ENCODE measurements at places on chromosomes 6 and 20.

GRCh38 chr6:167672738-167673137 lies 154.0 kb upstream of the AFDN start:
- no peak for DNase-seq

DNA sequence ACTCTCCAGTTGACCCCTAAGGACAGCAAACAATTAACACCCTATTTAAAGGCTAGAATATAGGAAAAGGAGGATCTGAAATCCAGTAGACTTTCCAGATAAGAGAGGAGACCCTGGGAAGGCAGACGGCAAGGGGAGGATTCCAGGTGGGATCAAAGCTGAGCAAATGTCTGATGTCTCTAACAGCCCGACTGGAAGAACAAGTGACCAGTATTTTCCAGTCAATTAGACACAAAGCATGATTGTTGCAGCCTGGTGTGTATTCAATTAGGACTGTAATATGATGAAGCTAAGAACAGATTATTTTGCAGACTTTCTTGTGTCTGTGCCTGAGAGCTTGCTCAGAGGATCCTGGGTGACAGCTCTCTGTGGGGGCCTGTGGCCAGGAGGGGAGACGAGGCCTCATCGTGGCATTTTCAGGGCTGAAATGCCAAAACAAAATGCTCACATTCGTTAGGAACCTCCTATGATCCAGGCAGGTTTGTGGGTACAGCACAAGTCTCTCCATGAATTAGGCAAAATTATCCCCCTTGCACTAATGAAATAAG lies 471.8 kb upstream of the AGPAT4 start:
- no peak for DNase-seq

GRCh38 chr6:122734529-122735395 lies 44.8 kb upstream of the FABP7 start:
- no peak for DNase-seq

DNA sequence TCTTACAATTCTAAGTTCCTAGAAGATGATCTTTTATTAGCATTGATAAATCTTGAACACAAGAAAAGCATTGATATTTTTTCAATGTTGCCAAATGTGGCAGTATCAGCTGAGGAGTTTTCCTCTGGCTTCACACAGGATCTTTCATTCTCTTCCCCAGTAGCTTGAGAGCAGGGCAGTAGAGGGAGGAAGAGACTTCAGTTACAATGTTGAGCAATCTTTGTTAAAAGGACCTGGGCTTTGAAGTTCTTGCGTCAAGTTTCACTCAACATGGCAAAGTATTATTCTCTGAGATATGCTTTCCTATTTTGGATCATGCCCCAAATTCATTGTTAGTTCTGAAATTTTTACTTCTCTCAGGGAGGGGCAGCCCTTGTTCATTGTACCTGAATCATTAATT lies 238.0 kb downstream of the COL12A1 start:
- DNase-seq, result no peak

- DNase-seq, result no peak
Measured at GRCh38 chr6:165637586-165637985, 25.5 kb downstream of the PDE10A start.

GRCh38 chr6:99589290-99589672 lies 17.4 kb upstream of the PRDM13 start:
- no peak for DNase-seq

DNA sequence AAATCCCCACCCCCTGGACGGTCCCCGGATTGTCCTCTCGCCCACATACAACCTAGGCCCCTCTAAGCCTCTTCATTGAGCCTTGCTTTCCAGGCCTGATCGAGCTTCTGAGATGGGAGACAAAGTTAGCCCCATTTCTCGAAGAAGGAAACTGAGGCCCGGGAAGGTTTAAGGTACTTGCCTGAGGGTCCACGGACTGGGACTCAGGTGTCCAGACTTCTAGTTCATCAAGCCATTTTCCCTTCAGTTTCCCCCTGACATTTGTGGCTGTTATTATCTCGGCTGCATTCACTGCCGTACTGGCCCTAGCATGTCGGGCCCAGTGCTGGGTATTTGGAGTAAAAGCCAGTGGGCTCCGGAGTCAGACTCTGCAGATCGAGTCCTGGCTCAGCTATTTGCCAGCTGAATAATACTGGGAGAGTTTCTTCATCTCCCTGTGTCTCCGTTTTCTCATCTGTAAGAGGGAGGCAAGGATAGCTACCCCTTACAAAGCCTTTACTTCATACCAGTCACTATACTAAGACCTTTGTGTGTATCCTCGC lies 633 bp downstream of the RPRD1B start:
- no peak for DNase-seq

GRCh38 chr6:2633736-2634135 lies 117.0 kb downstream of the MYLK4 start:
- DNase-seq, result no peak

DNA sequence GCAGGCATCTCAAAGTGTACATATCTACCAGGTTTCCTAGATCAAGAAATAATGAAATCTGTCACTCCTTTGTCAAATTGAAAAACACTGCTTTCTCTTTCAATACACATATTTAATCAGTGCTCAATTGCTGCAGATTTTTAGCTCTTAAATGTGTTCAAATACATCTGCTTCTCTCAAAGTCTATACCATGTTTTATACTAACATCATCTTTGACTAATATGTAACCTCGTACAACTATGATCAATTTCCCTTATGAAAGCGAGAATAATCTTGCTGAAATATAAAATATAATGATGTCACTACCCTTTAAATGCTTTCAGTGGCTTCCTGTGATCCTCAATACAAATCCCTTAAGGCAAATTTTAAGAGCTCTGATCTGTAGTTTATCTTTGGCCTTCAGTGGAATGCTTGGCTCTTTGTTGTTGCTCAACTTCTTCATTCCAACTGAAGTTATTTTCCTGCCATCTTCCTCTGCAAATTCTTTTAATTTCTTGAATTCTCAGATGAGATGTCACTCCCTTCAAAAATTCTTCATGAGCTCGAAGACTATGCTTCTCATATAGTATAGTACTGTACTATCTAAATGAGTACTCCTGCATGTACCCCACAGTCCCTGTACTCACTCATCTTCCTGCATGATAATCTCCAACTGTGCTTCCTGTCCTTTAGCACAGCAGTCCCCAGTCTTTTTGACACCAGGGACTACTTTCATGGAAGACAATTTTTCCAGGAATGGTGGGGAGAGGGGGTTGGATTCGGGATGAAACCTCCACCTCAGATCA lies 545.1 kb upstream of the GJE1 start:
- DNase-seq, result no peak

- DNase-seq, result no peak
Measured at GRCh38 chr20:56736285-56736857, 107.3 kb downstream of the TFAP2C start.

DNA sequence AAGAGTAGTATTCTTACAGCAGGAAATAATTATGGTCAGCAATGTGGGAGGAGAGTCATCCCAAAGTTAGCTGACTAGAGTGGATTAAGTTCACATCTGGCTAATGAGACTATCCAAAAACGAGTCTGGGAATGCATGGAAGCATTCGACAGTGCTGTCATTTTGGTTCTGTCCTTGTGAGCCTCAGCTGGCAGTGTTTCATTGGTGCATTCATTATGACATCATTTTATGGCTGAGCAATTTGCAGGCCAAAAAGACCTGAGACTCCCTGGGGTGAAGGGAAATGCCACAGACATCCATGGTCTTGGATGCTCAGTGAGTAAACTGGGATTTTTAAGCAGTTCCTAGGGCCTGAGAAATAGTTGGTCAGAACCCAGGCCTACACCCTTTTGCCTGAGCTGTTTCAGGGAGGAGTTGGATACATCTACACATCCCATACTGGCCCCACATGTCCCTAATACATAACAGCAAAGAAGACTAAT lies 196.4 kb upstream of the CCN2 start:
- DNase-seq, result no peak

GRCh38 chr6:34223956-34224940 lies 12.4 kb upstream of the HMGA1 start:
- DNase-seq, result peak; percentile 96

- DNase-seq, result no peak
Measured at GRCh38 chr20:9492067-9492466, 22.3 kb upstream of the LAMP5 start.

DNA sequence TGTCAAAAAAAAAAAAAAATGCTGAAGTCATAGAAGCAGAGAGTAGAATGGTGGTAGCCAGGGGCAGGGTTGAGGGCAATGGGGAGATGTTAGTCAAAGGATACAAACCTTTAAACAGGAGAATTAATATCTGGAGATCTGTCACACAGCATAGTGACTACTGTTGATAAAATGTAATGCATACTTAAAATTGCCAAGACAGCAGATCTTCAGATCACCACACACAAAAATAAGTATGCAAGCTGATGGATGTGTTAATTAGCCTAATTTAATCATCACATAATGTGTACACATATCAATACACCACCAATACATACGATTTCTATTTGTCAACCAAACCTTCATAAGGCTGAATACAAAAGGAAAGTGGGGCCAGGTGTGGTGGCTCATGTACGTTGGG lies 83.5 kb upstream of the PHACTR3 start:
- DNase-seq, result no peak

- DNase-seq, result no peak
Measured at GRCh38 chr20:63572788-63573646, 1.0 kb downstream of the HELZ2 start.

DNA sequence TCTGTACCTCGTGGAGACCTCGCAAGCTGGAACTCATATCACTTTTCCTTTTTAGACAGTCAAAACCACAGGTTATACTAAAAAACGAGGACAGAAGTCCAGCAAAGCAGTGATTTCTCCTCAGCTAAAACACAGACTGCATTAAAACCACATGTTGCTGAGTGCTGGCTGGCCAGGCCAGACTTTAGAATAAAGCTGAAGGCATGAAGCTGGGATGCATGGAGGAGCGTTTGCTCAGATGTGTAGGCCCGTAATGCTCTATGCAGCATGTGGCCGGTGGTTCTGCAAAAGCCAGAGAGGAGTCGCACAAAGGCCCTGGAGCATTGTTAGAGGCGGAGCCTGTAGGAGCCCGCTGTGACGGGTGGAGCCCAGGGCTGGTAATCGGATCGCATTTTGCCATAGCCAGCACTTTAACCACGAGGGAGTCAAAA lies 83.6 kb downstream of the SMOC2 start:
- no peak for DNase-seq

GRCh38 chr6:48423640-48424365 lies 312.8 kb upstream of the PTCHD4 start:
- DNase-seq, result no peak

GRCh38 chr6:108578595-108579327 lies 18.0 kb downstream of the FOXO3 start:
- no peak for DNase-seq

- DNase-seq, result no peak
Measured at GRCh38 chr6:43974643-43975230, 152.5 kb downstream of the MRPL14 start.

- no peak for DNase-seq
Measured at GRCh38 chr6:33947916-33948594, 144.3 kb upstream of the MLN start.

DNA sequence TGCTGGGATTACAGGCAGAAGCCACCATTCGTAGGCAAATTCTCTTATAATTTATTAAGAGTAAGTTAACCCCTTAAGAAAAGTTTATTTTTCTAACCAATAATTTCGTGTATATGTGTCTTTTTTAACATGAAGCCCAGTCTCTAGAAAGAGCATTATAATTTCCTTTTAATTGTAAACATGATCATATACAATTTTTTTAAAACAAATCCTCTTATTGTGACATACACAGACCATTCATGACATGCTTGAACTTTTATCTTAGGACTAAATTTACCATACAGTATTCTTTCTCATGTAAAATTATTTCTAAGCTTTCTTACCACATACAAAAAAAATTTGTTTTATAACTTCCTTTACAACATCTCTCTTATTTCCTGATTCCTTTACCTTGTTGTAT lies 6.7 kb downstream of the ACOT13 start:
- no peak for DNase-seq

DNA sequence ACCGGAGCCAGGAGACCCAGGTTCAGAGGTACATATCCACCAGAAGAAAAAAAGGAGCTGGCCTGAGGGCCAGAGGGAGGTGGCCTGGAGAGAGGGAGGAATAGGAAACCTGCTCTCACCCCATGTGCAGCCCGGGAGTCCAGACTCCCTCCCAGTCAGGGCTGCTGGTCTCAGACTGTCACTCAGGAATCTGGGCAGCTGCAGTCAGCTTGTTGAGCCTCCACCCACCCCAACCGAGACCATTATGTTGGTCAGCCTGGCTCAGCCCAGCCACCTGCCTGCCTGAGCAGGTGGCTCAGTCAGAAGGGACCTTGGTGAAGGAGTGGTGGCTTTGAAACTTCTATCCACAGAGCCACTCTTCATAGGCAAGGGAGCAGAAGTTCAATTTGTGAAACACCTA lies 53.3 kb upstream of the EPB41L1 start:
- DNase-seq, result no peak

- DNase-seq, result no peak
Measured at GRCh38 chr6:40227735-40228134, 293.5 kb upstream of the MOCS1 start.

DNA sequence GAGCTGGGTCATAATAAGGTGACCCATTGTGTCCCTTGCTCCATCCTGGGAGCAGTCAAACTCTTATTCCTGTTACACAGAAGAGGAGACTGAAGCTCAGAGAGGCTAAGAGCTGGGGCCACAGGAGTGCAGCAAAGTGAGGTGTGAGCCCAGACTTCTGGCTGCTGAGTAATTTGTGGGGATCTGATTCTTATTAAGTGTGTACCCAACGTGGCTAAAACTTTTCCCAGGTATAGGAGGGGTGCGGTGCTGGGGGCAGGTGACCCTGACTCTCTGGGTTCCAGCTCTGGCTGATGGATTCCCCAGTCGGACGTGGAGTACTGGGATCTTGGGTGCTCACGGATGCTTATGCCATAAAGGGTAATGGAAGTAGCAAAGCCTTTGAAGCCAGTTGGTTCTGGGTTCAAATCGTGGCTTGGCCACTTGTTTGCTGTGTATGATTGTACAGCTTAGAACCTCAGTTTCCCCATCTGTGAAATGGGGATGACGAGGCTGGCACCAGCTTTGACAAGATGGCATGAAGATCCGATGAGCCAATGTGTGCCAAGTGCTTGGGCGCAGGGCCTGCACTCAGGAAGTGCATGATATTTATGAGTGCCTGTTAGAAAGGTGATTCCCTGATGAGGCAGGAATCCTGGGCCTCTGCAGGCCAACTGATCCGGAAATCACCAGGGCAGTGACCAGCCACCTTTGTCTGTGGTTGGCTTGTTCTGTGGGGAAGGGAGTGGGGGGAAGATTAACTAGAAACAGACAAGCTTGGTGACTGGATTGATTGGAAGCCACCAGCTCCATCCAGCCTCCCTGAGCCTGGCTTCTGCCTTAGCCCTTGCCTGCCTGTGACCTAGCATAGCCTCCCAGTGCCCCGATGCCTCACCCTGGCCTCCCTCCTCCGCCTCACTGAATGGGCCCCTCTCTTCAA lies 6.0 kb downstream of the SRC start:
- DNase-seq, result no peak

DNA sequence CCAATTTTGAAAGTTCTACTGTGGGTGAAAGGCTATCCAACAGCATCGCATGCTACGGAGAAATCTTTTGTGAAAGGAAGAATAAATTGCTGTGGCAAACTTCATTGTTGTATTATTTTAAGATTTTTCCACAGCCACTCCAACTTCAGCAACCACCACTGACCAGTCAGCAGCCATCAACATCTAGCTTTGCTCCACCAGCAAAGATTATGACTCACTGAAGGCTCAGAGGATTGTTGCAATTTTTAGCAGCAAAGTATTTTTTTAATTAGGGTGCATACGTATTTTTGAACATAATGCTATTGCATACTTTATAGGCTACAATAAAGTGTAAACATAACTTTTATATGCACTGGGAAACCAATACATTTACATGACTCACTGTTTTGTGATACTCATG lies 493.5 kb downstream of the TFAP2A start:
- DNase-seq, result no peak

- no peak for DNase-seq
Measured at GRCh38 chr20:11229772-11230171, 556.0 kb upstream of the JAG1 start.

All from stimulated activated CD4-positive, alpha-beta T cell treated with anti-CD3 and anti-CD28 coated beads, Interleukin-2, amount 100 ng/mL, for 24 hours (primary cell).